ENCODE measurements at places on chromosomes 11 and 22.

DNA sequence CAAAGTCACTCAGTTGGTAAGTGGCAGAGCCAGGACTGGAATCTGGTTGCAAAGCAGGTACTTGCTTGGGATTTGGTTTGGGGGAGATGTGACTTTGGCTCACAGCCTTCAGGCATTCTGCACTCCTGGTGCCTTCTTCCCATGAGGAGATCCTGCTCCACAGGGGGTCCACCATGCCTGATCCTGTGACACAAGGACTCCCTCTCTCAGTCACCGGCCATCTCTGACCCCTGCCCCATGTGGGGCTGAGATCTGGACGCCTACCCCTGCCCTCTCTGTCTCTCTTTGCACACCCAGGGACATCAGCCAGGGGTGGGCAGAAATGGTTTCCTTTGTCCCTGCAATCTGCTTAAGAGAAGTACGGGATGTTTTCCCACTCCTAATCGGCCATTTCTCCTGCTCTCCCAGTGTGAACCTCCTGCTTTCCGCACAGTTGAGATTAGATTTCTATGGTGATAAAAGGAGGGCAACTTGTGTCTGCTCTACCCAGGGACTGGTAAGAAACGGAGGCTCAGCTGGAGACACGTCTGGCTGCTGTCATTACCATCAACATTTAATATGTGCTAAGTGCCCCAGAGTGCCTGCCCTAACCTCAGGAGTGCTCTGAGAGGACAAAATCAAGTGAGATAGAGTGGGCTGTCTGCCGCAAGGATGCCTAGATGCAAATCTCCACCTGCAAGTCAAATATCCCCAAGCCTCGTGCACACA, 11.1 kb upstream of the FXYD6 start:
- DNase-seq: no peak

- DNase-seq: no peak
These were observed 7.9 kb upstream of the CYTH4 start for GRCh38 chr22:37274380-37274862.

- no peak for DNase-seq
These were observed 44.8 kb downstream of the SLN start for GRCh38 chr11:107666911-107667613.

DNA sequence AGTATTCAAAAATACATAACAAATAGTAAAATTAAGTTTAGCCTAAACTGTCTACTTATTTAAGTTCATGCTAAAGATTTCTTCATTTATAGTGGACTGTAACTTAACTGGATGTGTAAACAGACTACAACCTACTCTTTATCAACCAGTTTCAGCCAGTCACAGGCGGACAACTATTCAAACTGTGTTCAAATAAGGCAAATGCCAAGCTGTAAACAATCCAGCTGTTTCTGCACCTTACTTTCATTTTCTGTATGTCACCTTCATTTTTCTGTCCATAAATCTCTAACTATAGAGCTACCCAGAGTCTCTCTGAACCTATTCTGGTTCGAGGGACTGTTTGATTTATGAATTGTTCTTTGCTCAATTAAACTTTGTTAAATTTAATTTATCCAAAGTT, 992.8 kb downstream of the DLG2 start:
- DNase-seq: no peak

GRCh38 chr11:35365961-35366360, 53.4 kb downstream of the SLC1A2 start:
- no peak for DNase-seq

DNA sequence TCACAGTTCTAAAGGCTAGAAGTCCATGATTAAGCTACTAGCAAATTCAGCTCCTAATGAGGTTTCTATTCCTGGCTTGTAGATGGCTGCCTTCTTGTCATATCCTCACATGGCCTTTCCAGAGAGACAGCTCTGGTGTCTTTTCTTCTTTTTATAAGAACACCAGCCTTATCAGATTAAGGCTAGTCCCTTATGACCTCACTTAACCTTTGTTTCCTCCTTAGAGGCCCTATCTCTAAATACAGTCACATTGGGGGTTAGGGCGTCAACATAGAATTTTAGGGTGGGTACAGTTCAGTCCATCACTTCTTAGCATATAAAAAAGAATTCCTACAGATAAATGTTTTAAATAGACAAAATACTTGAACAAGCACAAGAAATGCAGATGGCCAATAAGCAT, 18.2 kb upstream of the CLPB start:
- no peak for DNase-seq

GRCh38 chr11:36108881-36109589, 165.2 kb downstream of the LDLRAD3 start:
- DNase-seq: no peak

All from activated CD4-positive, CD25-positive, alpha-beta regulatory T cell (primary cell).